Caco-2 (cell line): ENCODE measurements at places on chromosomes 3 and 15. TPM values are rescaled to one million over a fixed set of nuclear protein-coding genes. Genes with fewer than 3 reads are reported as not detected.

GRCh38 chr3:72223116-72223515 is 438.2 kb upstream of the PROK2 start:
- DNase-seq: no peak

Gene MCTP2
- 9.9 and 10.9 TPM in 2 replicates for total RNA-seq

DNA sequence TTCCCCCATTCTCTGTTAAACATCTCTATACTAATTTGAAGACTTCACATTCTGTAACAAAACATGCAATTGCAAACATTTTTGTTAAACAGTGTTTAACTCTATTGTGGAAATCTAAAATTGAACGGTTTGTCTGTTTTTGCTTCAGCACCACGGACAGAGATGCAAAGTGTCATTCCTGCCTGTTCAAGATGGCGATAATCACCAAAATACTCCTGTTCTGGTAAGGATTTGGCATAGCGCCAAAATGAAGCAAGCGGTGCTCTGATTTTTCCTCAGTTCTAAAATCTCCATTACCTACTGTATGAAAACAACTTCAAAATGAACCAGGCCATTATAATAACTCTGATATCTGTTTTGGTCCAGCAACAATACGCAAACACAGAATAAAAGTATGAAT is 129.7 kb upstream of the TUSC7 start:
- peak; percentile 9 for DNase-seq

Gene PLA2G4D
- total RNA-seq: not detected in 2 replicates

- no peak for DNase-seq
These were observed 87.5 kb downstream of the ATP2B2 start for GRCh38 chr3:10417847-10418246.

DNA sequence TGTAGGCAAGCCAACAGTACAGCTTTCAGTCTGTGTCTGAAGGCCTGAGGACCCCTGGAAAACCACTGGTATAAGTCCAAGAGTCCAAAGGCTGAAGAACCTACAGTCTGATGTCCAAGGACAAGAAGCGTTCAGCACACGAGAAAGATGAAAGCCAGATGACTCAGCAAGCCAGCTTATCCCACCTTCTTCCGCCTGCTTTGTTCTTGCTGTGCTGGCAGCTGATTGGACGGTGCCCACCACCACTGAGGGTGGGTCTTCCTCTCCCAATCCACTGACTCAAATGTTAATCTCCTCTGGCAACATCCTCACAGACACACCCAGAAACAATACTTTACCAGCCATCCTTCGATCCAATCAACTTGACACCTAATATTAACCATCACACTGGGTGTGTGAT is 59.0 kb upstream of the PDZRN3 start:
- DNase-seq: no peak

DNA sequence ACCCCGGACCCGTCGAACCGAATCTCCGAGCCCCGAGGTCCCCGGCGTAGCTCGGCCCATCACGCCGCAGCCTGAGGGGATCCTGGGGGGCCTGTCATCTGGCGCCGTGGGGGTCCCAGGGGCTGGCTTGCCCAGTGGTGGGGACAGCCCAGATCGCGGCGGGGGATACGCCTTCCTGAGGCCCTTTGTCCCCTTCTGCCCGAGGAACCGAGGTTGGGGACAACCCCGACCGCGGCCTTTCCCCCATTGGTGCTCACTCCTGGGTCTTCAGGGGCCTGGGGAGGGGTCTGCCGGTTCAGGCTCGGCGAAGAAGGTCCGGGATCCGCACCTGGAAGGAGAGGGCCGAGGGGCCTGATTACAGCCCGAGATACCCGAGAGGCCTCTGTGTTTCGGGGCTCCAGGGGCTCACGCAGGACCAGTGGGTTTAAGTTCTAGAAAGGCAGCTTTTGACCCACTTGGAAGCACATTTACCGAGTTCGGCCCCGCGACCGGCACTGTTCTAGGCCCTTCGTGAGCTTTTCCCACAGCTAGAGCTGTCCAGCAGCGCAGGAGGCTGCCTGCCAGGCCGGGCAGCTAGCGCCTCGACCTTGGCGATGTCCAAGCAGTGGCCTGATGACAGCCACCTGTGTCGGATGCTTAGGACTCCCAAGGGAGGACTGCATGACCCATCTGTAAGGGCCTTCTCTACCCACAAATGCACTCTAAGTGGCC is 504 bp downstream of the ABHD2 start:
- peak; percentile 17 for DNase-seq

DNA sequence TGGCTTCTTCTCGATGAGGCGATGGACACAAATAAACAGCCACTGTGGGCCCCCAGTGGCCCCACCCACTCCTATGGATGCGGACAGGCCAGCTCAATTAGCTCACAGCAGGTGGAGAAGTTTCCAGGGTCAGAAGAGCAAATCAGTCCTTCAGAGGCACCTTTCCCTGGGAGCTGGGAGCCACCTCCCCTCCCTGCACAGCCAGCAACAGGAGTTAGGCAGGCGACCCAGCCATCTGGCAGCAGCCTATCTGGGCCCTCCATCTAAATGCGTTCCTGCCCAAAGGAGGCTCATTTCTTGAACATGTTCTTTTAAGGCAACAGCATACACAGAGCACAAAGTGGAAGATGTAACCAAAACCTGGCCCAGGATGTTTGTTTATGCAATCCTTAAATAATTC is 211.9 kb upstream of the ARRDC4 start:
- no peak for DNase-seq

DNA sequence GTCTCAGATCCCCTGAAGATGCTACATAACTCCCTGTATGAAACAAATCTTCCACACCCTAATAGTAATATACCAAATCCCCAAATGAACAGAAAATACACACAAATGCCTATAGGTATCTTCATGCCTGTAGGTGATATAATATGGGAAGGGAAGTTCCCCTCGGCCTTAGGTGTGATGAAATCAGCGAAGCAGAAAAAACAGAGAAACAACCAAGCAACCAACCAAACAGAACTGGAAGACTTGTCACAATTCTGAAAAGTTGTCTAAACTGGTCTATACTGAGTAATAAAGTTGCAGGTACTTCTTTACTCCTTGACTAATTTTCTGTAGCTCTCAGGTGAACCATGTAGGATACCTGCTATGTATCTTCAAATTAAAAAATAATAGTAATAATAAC is 82.2 kb upstream of the SATB1 start:
- DNase-seq: no peak

- DNase-seq: no peak
These were observed 226.6 kb downstream of the ADAMTS17 start for GRCh38 chr15:100115066-100115710.

DNA sequence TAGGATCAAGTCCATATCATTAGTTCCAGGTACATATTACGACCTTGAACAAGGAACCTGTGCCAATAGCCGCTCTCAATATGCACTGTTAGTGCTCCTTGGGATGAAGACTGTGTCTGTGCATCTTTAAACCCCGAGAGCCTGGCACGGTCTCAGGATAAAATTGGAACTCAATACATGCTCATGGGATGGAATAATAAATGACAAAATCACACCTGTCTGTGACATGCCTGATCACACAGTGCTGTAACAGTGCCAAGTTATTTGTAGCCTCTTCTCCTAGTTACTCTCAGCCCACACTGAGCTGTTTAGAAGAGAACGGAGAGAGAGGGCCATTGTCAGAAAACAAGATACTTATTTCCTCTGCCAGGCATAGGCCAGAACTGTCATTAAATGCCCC is 82.2 kb downstream of the SSR3 start:
- no peak for DNase-seq

DNA sequence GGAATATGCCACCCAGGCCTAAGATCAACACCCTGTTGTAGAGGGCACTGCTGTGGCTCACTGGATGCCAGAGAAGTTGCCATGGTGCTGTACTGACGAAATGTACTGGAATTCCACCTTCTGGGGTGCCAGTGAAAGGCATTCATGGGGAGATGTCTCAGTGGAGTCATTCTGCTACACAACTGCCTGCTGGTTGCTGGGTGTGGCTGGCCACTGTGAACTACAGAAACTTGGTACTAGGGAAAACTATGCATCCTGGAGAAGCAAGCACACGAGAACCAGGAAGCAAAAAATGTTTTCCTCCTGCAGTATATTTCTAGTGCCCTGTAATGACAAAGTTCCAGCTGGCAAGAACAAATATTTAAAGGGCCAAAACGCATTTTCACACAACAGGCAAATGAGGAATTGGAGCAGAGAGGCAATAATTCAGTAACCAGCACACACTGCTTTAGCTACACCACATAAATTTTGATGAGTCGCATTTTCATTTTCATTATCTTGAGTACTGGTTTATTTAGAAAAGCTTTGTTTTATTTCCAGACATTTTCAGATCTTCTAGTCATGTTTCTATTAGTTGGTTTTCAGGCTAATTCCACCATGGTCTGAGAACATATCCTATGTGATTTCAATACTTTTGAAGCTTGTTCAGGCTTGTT is 18.3 kb upstream of the RFX7 start:
- no peak for DNase-seq

DNA sequence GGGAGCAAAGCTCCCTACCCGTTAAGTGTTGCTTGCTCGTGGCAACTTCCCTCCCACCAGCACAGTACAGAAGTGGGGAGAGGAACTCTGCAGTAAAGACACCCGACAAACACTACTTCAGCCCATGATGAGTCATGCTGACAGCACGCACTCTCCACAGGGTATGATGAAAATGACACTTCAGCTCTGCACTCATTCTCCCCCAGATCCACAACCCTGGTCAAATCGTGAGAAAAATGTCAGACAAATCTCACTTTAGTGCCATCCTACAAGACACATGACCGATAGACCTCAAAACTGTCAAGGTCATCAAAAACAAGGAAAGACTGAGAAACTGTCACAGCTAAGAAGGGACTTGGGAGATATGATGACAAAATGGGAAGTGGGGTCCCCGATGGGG is 278.9 kb downstream of the OCA2 start:
- no peak for DNase-seq

GRCh38 chr3:33128706-33129105 is 14.9 kb downstream of the CRTAP start:
- DNase-seq: no peak

DNA sequence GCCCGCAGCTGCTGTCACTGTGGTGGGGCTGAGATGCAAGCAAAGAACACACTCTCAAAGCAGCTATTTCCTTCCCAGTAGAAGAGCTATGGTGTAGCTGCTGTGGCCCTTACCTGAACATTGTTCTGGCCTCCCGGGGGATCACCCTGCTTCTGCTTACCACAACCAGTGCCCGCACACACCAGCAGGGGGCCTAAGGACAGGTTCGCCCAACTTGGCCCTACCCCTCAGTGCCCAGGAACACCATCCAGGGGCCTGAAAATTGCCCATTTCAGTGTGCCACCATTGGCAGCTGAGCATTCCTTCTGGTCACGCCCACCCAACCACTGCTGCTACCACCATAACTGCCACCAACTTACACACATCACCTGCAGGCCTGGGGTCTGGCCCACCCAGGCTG is 113.0 kb downstream of the TP63 start:
- DNase-seq: no peak

DNA sequence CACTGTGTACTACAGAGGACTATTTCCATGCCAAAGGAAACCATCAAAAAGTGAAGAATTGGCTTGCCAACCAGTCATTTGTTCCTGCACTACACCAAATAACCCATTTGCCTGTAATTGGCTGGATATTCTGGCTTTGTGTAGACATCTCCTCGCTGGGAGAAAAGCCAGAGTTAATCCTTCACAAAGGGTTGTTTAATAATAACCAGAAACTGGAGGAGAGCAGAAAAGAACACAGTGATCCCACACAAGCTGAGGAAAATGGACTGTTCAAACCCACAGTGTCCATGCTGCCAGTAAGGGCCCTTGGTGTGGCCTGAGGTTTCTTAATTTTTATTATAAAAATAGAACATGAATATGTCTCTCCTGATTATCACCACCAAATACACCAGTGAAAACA is 294.0 kb downstream of the RORA start:
- DNase-seq: no peak

GRCh38 chr3:142134799-142135325 is 14.5 kb downstream of the TFDP2 start:
- no peak for DNase-seq

DNA sequence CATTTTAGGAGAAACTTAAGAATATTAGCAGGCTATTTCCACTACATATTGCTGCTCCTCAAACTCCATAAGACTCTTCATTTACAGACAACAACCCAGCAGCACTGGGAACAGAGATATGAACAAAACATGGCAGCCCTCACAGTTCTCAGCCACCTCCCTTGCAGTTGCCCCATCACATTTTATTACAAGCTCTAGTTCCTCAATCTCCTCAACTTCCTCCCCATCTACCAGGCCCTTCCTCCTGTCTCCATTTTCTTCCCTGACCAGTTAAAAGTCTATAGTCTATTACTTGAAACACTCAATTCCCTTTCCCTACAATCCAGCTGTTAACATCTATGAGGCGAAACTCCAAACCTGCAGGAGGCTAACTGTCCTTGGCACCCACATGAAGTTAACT is 412.5 kb downstream of the TBC1D5 start:
- no peak for DNase-seq

DNA sequence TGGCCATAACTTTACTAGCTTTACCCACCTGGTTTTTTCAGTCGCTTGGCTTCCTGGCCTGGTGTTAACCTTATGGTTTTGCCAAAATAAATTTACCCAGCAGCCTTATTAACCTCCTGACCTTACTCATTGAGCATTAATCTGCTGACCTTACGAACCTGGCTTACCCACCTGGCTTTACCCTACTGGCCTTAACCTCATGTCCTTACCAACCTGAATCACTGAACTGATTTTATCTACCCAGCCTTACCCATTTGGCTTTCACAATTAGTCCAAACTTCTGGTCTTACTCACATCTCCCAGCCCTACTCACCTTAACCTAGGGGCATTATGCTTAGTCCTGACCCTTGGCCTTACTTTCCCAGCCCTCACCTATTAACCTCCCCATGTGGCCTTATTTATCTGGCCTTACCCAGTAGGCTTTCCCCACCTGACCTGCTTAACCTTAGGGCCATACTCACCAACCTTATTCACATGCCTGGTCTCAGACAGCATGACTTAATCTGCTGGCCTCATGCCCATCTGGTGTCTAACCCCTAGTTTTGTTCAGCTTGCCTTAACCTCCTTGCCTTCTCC is 93.4 kb downstream of the IL12A start:
- DNase-seq: no peak

Gene UBP1
- total RNA-seq: 87.7 and 90.8 TPM in 2 replicates

GRCh38 chr3:77795013-77795412 is 755.1 kb downstream of the ROBO2 start:
- peak; percentile 14 for DNase-seq

DNA sequence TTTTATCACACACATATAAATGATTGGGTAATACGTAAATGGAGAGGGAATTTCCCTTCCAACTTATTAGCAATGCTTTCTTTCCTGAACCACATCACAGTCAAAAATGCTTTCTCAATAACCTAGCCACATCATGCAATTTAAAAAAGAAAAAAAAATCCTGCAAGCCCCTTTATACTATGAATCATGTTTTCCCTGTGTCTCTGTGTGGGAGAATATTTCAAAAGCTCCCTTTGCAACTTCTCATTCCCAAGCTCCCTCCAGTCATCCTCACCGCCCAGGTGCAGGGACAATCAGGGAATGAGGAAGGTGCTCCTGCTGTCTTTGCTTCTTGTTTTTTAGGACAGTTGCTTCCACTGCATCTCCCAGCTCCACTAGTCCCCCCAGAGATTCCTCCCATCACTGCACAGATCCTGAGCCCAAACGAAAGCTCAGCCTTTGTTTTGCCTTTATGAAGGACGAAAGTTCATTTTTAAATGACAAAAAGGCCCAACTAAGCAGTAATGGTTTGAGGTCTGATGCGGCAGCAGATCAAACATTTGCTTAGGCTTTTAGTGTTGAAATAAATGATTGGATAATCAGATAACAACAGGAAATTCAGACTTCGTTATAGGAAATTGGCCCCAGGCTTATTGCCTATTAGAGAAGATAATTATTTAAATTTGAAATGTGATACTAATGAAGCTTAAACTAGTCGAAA is 47.8 kb upstream of the ADGRG7 start:
- DNase-seq: no peak

GRCh38 chr3:123584284-123584987 is 417 bp downstream of the HACD2 start:
- peak; percentile 53 for DNase-seq

Gene GMNC
- total RNA-seq: not detected in 2 replicates

Gene DGKG
- 0.32 and 0.81 TPM in 2 replicates for total RNA-seq
